ENCODE measurements at places on chromosomes 3 and 15.

- no peak for DNase-seq
Measured at GRCh38 chr15:57236561-57237300, 139.6 kb upstream of the CGNL1 start.

DNA sequence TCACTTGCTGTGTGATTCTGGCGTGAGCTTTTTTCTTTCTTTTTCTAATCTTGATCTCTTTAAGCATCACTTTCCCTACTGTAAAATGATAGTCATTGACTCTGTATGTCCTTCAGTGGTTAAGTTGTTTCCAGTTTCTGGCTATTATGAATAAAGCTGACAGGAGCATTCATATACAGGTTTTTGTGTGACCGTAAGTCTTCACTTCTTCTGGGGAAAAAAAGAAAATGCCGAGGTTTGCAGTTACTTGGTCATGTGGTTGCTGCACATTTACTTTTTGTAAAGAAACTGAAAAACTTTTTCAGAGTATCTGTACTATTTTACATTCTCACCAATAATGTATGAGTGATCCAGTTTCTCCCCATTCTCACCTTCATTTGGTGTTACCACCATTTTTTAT is 247.4 kb upstream of the RBMS3 start:
- DNase-seq: no peak

DNA sequence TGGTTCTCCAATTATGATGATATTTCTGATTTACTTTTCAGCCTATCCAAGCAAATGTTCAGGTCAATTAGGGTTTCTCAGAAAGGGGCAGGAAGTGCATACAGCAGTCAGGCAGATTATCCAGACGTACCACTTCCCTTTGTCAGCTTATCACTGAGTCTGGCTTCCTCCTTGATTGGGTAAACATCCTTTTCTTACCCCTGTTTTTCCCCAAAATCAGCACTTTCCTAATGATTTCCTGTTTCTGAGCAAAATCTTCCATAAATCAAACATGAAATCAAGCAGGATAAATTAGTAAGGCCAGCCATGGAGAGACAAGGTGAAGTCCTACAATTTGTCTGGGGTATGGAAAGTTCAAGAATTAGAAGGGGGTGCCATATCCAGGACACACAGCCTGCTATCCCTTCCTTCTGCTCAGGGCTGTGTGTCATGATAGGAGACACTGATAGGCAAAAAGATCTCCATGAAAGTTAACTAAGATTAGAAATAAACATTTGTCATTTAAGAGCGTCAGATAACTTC is 29.0 kb downstream of the ADIPOQ start:
- DNase-seq: no peak

DNA sequence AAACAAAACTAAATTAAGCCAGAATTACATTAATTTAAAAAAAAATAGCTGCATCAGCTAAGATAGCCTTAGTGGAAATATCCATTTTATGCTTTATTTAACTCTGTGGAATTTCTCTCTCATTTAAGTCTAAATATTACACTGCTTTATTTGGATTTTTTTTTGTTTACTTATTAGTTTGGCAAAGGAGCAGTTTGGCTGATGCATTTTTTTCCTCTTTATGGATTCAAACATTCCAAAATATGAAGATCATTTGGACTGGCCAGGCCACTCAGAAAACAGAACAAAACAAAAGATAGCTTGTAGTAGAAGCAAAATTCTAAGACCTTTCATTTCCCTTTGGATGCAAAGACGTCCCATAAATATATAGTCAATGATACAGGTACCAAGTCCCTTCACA is 707.3 kb upstream of the UBE2E2 start:
- DNase-seq: no peak

DNA sequence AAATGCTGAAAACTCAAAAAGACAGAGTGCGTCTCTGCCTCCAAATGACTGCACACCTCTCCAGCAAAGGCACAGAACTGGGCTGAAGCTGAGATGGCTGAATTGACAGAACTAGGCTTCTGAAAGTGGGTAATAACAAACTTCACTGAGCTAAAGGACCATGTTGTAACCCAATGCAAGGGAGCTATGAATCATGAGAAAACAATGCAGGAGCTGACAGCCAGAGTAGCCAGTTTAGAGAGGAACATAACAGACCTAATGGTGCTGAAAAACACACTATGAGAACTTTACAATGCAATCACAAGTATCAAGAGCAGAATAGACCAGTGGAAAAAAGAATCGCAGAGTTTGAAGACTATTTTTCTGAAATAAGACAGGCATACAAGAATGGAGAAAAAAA is 10.1 kb upstream of the AVEN start:
- DNase-seq: no peak

DNA sequence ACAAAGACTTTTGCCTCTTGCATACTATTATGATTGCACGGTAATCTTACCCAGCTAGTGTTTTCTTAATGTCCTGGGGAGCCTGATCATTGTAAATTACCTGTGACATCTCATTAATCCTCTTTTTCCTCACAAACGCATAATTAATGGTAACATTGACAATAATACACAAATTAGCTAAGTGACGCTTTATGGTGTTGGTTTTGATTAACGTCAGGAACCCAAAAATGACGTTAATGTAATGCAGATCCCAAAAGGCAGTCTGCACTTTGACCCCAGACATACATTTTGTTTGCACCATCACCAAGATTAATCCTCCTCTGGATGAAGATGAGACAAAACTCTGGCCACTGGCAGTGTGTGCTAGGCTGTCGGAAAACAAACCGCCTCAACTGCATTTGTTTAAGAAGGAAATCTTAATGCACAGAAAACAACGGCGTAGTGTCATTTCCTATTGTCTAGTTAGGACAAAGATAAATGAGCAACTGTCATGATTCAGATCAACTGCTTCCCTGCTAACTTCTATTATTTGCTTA is 83.9 kb upstream of the CDIN1 start:
- no peak for DNase-seq

DNA sequence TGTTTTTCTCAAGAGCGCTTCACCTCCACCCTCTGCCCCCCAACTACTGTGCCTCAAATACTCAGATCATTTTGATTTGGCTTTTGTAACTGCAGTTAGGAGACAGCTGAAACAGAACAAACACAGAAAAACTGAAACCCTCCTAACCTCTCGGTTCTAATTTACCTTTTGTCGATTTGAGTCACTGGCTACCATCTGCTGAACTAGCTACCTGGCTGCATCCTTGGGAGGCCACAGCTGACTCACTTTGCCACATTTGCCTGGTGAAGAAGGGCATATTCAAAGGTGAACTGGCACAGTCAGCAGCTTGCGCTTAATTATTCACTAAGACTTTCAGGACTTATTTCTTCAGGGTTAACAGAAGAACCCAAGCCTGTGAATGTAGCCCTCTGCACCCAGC is 117.7 kb downstream of the FOXB1 start:
- no peak for DNase-seq

DNA sequence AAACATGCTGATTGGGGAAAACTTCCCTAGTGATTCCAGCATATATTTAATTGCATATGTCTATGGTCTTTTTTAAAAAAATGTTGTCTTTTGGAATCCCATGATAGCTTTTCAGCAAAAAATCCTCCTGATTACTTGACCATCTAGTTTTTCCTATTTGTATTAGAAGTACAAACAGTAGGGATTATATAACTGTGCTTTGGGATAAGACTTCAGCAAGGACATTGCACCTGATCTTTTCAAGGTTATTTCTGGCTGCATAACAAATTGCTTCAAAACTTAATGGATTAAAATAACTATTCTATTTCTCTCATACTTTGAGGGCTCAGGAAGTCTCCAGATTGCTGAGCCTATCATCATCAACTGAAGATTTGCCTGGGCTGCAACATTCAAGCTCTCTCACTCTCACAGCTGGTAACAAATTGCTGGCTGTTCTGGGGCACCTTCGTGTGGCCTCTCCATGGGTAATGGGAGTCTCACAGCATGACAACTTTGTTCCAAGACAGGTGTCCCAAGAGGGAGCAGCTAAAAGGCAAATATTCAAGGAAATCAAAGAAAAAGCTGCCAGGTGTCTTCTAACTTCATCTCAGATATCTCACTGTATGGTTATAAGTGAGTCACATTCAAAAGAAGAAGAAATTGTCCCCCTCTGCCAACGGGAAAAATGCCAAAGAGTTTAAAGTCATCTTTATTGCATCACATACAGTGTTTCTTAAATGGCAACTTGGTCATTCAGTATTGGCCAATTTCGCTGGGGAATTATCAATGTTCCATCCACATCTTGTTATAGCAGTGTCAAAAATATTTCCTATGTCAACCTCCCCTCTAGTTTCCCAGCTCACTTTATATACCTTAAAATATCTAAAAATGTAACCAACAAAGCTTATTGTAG is 644.5 kb upstream of the GRM7 start:
- no peak for DNase-seq

GRCh38 chr3:169945313-169945712 is 21.3 kb upstream of the SEC62 start:
- peak; percentile 33 for DNase-seq

DNA sequence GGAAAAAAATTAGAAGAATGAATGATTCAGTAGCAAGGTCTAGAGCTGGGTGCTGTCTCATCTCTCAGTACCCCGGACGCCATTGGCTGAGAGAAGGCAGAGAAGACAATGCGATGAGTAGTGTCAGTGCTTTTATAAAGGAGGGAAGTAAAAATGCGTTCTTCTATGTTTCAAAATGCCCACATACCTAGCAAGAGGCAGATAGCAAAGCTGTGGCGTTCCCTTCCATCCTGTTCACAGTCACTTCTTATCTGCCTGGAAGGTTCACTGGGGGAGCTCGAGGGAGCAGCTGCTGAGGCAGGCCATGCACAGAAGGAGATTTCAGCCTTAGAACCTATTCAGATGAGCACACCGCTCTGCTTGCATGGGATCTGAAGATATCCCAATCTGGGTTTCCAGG is 234.0 kb downstream of the RPLP1 start:
- no peak for DNase-seq

DNA sequence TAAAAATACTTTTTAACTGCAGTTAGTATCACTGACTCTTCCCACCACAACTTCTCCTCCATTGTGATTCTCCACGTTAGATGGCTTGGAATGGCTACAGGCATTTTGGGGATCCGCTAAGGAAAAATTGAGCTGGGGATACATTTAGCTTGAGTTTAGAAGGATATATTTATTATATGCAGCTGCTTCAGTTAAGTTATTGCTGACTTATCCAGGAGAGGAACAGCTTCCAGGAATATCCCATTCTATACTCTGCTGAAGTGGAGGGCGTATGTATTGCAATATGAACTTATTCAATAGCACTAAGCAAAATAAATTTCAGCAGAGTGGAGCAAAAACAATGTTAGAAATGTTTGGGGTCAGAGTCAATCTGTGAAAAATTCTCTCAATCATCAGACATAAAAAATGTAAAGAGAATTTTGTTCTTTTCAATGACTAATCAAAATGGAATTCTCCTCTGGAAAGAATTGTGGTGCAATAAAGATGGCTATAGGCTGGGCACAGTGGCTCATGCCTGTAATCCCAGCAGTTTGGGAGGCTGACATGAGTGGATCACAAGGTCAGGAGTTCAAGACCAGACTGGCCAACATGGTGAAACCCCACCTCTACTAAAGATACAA is 84.7 kb downstream of the NCEH1 start:
- no peak for DNase-seq

GRCh38 chr3:44105571-44105970 is 136.1 kb upstream of the TOPAZ1 start:
- DNase-seq: no peak

- DNase-seq: no peak
Measured at GRCh38 chr15:80562033-80562432, 133.1 kb upstream of the ABHD17C start.

- no peak for DNase-seq
Measured at GRCh38 chr3:66722675-66723074, 221.9 kb upstream of the LRIG1 start.

DNA sequence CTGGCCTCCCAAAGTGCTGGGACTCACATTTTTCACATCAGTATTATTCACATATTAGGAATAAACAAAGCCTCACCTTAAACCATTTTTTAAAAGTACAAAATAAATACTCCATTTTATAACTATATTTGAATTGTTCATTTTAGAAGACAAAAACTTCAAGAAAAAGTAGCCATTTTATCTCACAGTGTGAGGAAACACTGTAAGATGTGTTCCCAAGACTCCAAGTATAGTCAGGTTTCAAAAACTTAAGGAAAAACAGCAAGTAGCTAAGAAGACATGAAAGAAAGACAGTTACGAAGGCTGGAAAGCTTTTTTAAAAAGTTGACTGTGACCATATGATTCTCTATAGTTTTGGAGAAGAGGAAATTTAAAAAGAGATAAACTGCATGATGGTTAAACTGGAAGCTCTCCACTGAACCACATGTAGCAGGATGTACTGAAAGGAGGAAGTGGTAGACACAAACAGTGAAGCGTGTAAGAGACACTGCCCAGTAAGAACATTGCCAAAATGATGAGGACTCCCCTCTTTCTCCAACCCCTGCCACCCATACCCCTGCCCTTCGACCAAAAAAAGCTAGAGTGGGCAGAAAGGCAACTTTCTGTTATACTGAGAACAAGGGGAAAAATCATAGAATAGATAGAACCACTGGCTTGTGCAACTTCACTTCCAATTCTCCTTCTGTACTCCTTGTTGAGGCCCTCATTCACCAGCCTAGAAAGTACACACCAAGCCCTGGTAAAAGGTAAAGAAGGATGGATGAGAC is 6.2 kb upstream of the TMF1 start:
- DNase-seq: no peak

- no peak for DNase-seq
Measured at GRCh38 chr15:67593562-67593961, 51.1 kb downstream of the MAP2K5 start.

DNA sequence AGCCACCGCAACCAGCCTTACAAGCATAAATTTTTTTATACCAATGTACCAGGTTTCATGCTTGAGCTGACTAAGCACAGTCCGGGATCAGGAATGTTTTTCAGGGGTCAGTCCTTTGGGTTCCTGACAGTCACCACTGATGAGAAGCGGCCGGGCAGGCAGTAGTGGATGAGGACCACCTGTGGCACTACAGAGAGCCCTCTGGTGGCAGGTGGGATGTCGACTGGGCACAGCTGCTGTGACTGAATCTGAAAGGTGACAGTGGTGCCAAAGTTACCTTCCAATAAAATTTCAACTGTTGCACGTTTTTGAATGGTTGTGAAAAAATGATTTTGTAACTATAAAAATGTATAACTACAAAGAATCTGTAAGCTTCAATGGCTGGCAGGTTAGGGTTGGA is 34.0 kb downstream of the TPRA1 start:
- DNase-seq: no peak

DNA sequence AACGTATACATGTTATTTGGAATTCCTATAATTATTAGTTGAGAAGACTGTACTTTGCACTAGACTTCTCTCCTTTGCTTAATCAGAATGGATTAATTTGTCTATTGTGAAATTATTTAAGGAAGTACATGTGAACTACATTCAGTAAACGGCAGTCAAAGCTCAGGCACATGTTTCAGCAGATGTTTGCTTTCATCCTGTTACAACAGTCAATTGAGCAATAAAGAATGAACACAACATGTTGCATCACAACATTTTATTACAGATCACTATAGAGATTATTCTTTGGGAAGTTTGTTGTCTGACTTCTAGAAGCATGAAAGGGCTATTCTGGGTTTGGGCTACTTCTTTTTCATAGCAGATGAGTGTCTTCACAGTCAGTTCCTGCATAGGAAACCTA is 39.2 kb downstream of the RAB27A start:
- no peak for DNase-seq

- no peak for DNase-seq
Measured at GRCh38 chr3:118529554-118529953, 505.1 kb downstream of the IGSF11 start.
